Mammary epithelial cell (primary cell): ENCODE measurements at places on chromosomes 4 and X.

GRCh38 chr4:84529169-84529751 lies 30.2 kb upstream of the NKX6-1 start:
- DNase-seq = no peak

DNA sequence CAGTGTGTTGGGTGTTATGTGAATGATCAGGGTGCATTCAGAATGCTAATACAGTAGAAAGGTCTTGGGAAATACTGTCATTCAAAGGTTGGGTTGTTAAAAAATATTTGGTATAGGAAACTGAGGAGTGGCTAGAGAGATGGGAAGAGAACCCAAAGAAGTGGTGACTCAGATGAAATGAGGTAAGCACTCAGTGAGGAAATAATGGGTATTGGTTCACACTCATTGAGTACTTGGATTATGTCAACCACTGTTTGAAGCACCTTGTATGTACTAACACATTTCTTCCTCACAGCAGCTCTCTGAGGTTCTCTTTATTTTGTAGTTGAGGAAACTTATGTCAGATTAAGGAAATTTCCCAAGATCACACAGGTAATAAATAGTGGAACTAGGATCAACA lies 40.8 kb upstream of the NUDT6 start:
- DNase-seq = peak; percentile 89

DNA sequence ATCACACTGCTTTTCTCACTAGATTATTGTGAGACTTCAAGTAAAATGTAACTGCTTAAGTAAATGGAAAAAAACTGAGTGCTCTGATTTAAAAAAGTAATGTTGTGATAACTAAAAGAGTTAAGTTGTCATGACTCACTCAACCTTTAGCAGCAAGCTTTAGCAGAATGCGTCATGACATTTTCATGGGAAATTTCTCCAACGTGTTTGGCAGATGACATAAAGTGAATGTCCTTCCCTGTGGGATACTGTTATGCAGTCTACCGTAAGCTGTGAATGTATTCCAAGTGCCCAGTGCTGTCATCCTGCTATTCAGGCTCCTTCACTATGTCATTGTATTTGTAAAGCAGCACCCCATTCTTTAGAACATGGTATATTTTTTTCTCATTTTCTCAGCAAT lies 136.2 kb downstream of the CPXCR1 start:
- peak; percentile 0 for DNase-seq

- no peak for DNase-seq
Measured at GRCh38 chr4:152094970-152095700, 334.3 kb upstream of the GATB start.

GRCh38 chr4:24476282-24476681 lies 108.1 kb downstream of the DHX15 start:
- DNase-seq = no peak

- peak; percentile 51 for DNase-seq
Measured at GRCh38 chrX:51332188-51332942, at the start of gene NUDT10. NUDT10 (plus strand) TSS chrX:51332822; CDS start chrX:51332966, 144 bp downstream.

- DNase-seq = no peak
Measured at GRCh38 chr4:164318350-164318749, 435.6 kb upstream of the SMIM31 start.

DNA sequence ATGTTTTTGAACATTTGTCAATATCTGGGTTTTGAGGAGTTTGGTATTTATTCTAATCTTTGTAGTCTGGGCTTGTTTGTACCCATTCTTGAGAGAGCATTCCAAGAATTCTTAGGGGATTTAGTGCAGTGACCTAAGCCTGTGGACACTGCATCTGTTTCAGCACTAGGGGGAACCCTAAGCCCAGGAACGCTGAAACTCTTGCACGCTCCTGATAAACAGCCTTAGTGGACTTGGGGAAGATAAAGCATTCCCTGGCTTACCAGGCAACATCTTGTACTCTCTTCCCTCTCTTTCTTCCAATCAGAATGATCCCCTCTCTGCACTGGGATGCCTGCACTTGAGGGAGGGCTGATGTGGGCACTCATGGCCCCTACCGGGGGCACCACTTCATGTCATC lies 654.9 kb upstream of the HTR2C start:
- DNase-seq = peak; percentile 39

- peak; percentile 11 for DNase-seq
Measured at GRCh38 chr4:107094332-107094731, 58.2 kb upstream of the DKK2 start.

GRCh38 chr4:25117274-25117673 lies 43.0 kb downstream of the SEPSECS start:
- no peak for DNase-seq

DNA sequence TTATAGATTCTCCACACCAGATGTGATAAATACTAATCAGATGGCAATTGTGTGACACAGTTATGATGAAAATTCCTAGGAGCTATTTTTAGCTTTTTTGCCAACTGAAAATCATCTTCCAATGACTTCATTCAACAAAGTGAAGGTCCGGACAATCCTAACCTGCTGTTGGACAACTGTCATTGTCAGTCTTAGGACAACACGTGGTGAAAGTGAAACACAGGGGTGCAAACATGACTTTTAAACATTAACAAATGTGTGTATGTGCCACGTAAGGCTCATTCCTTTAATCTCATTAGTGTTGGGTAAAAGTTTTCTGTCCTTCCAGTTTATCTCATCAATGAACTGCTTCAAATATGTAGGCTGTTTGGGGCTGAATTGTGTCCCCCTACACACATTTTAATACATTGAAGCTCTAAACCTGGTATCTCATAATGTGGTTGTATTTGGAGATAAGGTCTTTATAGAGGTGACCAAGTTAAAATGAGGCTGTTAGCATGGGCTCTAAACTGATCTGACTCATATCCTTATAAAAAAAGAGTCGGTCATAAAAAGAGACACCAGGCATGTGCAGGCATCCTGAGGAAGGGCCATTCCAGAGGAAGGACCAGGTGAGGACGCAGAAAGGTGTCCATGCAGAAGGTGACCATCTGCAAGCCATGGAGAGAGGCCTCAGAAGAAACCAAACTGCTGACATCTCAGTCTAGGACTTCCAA lies 41.2 kb upstream of the SMAD1 start:
- DNase-seq = no peak

DNA sequence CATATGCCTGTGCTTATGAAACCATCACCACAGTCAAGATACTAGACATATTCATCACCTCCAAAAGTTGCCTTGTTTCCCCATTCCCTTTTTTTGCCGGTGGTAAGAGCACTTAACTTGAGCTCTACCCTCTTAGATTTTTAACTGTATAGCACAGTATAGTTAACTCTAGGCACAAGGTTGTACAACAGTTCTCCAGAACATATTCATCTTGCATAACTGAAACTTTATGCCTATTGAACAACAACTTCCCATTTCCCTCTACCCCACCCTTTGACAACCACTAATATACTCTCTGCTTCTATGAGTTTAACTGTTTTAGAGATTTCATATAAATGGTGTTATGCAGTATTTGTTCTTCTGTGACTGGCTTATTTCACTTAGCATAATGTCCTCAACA lies 119.3 kb downstream of the ASB9 start:
- DNase-seq = no peak

GRCh38 chr4:10697086-10697485 lies 12.5 kb upstream of the CLNK start:
- DNase-seq = no peak

DNA sequence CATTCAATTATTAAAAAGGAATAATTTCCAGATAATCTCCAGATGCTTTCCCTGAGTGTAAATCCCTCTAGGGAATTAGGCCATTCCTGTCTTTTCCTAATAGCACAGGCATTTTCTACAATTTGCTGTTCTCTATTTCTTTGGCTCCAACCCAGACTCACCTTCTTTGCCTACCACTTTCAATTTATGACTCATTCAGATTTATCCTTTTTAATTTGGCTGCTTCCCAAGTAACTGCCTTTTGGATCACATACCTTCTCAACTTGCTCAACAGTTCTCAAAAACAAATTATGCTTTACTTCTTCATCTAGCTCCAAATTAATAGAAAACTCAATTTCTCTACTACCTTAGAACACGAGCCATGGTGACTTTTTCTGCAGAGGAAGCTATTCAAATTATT lies 1166.3 kb upstream of the PCDH7 start:
- DNase-seq = peak; percentile 23

DNA sequence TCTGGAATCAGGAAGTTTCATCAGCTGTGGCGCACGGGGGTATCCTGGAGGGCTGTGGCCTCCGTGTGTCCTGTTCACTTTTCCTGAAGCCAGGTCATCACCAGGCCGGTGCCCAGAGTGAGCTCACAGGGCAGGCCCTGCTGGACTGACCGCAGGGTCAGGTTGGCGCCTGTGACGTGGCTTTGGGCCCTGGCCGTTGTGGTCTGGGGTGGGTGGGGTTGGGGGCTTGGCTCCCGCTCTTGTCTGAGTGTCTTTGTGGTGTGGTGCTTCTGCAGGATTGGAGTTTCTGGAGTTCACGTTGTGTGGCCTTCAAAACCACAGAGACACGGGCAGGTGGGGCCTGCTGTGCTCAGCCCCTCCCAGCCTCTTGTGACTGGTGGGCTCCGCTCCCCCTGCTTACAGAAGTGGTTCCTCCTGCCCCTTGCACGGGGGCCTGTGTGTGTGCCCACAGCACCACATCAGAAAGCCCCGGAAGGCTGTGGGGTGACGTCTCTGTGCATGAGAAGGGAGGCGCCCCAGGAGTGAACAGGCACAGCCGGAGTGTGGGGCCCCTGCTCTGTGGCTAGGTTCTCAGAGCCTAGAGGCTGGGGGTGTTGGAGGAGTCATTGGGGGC lies 9.5 kb downstream of the RGS12 start:
- DNase-seq = no peak

DNA sequence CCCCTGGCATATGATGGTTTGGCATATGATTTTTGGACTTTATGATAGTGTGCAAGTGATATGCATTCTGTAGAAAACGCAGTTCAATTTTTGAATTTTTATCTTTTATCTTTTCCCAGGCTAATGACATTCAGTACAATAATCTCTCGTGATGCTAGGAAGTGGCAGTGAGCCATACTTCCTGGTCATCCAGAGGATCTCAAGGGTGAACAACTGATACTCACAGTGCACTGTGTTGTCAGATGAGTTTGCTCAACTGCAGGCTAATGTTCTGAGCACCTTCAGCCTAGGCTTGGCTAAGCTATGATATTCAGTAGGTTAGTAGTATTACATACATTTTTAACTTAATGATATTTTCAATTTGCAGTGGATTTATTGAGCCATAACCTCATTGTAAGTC lies 405.3 kb downstream of the PCDH7 start:
- no peak for DNase-seq
